CD4-positive, alpha-beta memory T cell (primary cell): ENCODE measurements at places on chromosomes 6 and 20. TPM values are rescaled to one million over a fixed set of nuclear protein-coding genes. Genes with fewer than 3 reads are reported as not detected.

- no peak for DNase-seq
These were observed 117.7 kb upstream of the CCDC28A start for GRCh38 chr6:138655828-138656227.

DNA sequence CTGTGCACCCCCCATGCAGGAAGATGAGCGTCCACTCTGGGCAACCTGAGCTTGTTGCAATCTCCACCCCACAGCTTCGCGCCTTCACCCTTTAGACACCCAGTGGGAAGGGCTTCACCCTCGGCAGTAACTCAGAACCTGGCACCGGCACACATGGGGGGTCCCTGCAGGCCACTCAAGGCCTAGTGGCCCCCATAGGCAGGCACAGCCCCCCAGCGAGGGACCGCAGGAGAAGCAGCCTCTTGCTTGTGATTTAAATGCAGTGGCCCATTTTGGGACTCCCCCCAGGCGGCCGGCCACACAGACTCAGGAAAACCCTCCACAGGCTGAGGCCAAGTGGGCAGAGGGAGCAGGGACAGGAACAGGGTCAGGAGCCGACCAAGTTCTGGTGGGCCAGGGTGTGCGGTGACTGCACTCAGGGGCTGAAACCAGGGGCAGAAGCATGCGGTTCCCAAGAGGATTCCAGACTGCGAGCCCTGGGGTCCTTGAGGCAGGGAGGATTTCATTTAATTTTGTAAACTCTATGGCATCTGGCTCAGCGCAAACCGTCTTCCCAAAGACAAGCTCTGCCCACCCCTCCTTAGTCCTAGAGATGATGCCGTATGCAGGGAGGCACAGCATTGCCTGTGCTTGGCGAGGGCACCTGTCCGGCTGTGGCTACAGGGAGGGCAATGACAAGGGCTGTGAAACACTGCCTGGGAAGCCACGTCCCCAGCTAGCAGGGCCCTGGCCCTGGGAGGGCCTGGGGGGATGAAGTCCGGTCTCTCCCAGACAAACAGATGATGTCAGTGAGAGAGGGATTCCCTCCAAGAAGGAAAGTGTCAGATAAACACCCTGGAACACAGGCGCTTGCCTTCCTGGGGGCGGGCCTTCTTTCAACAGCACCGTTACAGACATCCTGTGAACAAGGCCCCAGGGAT is 52.9 kb upstream of the GPR31 start:
- DNase-seq = no peak

DNA sequence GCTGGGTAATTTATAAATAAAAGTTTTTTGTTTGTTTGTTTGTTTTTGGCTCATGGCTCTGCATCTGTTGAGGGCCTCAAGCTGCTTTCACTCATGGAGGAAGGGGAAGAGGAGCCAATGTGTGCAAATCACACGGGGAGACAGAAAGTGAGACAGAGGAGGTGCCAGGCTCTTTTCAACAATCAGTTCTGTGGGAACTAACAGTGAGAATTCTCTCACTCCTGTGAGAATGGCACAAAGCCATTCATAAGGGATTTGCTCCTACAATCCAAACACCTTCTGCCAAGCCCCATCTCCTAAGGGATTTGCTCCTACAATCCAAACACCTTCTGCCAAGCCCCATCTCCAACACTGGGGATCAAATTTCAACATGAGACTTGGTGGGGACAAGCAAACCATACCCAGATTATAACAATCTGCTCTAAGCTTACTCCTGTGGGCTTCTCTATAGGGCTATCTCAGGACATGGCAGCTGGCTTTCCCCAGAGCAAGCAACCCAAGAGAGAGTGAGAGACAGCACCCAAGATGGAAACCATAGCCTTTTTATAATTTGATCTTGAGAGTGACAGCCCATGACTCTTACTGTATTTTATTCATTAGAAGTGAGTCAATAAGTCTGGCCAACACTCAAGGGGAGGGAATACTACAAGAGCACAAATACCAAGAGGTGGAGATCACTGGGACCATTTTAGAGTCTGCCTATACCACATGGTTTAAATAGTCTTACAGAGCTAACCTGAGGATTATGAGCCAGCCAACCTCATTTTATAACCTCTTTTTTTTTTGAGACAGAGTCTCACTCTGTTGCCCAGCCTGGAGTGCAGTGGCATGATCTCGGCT is 22.8 kb upstream of the LRRC1 start:
- DNase-seq = no peak

DNA sequence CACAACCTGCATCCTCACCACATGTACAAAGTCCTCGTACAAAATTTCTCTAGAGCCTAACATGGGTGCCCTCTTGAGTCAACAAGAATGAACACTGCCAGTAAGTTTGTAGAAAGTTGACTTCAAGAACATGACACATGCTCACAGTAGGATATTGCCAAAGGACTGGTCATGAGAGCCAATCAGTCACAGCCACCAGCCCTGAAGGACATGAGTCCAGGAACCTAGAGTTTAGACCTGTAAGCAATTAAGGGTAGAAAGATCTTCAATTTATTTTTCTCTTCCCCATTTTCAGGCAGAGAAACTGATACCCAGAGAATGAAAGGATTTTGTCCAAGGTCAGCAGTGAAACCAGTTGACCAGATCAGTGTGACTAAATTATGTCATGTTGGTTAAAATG is 96.1 kb downstream of the MAFB start:
- DNase-seq = no peak

GRCh38 chr20:57259938-57260921 is 6.2 kb downstream of the BMP7 start:
- no peak for DNase-seq

DNA sequence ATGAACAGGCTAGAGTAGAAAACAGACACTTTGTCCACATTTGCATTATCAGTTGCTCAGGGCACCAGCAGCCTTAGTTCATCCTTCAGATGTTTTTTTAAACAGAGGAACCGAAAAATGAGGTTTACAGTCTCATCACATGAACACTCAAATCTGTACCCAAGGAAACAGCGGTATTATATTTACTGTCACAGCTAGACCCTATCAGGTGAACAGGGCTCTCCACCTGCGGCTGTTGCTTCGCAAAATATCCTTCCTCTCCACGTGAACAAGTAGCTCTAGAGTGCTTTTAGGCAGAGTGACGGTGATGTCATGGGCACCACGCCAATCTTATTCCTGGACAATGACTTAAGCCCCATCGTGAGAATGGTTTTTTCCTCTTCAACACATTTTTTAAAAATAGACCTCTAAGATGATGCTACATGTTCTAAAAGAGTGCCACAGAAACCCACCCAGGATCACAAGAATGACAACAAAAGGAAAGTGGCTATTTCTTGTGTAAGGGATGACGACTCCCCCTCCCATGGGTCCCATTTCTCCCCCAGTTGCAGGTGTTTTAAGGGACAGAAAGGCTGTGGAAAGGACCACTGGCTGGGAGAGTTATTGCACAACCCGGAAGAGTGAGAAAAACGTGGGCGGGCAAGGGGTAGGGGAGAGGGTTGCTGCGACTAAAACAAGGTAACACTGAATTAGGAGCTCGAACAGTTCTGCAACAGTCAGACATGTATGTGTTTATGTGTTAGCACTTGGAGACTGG is 77.7 kb downstream of the EFHC1 start:
- no peak for DNase-seq

- DNase-seq = no peak
These were observed 26.5 kb downstream of the BCL2L1 start for GRCh38 chr20:31695849-31696804.

GRCh38 chr20:63969838-63970713 is at the start of gene ZNF512B:
TSS of gene ZNF512B (minus strand) at chr20:63969930. CDS start at chr20:63967950, 1,980 bp downstream.
- DNase-seq = peak; percentile 44

DNA sequence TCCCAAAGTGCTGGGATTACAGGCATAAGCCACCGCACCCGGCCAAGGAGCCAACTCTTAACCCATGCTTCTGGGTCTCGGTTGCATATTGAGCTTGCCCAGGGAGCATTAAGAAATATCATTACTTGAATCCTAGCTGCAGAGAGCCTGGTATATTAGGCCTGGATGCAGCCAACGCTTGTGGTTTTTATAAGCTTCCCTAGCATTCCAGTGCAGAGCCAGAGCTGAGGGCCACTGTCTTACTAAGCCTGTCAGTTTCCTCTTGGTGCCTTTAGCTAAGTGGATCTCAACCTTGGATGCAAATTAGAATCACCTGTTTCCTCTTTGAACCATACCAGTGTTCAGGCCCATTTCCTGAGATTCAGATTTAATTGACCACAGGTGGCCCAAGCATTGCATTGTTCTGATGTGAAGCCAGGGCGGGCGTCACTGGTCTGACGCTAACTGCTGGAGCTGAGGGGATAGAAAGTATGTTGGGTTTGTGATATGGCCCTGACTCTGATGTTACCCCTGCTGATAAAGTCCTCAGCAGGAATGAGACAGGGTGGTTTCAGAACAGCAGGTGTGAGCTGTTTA is 76.3 kb downstream of the BTBD3 start:
- DNase-seq = no peak

DNA sequence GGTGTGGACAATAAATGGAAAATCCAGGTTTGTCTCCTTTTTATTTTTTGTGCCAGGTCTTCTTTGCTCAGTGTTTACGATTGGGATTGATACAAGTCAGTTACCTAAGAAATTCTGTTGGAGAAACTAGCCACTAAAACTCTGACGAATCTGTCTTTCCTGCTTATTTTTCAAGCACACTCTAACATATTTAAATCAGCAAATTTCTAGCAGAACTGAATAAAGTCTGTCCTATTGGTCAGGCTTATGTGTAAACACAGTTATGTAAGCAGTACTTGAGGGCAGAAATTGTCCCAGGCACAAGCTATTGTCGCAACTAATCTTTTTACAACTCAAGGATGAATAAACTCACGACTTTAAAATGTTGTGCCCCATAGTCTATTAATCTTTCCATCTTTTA is 12.1 kb upstream of the EXOC2 start:
- DNase-seq = no peak

- no peak for DNase-seq
These were observed 13.7 kb upstream of the FAM83C start for GRCh38 chr20:35305682-35306556.

DNA sequence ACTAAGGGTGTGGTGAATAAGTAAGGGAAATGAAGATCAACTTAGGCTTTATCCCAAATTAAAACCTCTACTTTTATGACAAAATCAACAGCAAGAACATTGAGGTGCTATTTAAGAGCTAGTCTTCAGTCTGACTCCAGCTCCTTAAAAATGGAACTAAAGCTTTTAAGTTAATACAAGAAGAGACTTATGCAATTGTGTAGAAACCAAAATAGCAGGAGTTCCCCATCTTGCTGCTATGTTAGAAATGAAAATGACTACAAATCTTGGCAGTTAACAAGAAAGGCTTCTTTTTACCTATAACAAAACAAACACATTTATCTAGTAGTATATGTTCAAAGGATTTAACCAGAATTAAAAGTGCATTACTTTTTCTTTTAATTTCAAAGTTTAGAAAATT is 25.7 kb downstream of the HMGN3 start:
- DNase-seq = no peak

GRCh38 chr6:2055911-2056310 is 189.5 kb downstream of the GMDS start:
- no peak for DNase-seq

DNA sequence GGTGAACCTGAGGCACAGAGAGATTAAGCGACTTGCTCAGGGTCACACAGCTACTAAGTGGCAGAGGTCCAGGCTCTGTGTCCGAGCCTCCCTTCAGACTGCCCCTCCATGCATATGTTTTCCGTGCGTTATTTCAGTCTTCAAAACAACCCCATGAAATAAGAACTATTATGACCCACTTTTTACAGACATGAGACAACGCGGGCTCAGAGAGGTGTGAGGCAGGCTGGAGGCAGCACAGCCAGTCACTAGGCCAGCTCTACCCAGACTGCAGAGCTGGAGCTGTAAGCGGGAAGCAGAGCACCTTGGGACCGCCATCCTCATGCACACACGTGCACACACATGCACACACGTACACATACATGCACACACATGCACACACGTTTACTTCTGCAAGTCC is 62.3 kb downstream of the PSMG4 start:
- DNase-seq = no peak

- no peak for DNase-seq
These were observed 33.1 kb downstream of the ZNF451 start for GRCh38 chr6:57123111-57123510.

DNA sequence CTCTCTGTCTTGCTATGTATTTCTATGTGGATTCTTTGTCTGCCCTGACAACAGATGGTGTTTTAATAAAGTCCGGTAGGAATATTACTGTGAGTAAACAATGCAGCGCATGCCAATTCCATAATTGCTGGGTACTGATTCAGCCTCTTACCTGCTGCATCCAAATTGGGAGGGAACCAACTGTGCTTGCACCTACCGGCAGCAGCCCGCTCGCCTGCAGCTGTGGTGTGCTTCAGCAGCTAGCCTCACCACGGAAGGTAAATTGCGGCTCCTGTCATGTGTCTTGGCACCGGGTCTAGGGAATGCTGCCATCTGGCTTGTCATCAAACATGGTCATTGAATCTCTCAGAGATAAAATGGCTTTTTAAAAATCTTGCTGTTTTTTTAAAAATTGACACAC is 704.8 kb upstream of the SLC35B3 start:
- no peak for DNase-seq

DNA sequence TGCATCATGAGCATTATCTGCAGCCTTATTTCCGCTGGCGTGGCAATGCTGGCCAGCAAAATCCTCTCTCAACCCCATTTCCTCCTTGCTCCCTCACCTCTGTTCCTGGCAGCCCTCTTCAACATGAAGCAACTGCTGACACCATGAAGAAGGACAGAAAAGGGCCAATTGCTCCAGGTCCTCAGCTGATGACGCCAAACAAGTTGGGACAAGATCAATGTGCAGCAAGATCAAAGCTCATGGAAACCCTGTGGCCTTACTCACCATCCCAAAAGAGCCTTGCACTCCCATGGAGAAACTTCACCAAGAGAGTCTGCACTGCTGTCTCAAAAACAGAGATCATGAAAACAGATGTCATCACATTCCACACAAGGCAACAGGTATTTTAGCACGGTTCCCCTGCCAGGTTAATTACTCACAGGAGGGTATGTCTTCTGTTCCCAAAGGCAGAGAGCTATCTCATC is 7.4 kb downstream of the GFOD1 start:
- DNase-seq = no peak

DNA sequence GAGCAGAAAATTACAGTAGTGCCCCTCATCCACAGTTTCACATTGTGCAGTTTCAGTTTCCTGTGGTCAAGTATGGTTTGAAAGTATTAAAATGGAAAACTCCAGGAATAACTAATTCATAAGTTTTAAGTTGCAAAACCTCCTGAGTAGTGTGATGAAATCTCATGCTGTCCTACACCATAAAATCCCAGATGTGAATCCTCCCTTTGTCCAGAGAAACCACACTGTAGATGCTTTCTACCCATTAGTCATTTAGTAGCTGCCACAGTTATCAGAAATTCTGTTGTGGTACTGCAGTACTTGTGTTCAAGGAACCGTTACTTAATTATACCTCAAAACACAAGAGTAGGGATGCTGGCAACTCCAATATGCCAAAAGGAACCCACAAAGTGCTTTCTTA is 74.7 kb downstream of the PTCHD4 start:
- DNase-seq = no peak

Gene WFDC10B
- not detected for total RNA-seq

Gene PMEPA1
- 8.1 TPM for total RNA-seq

Gene BMP5
- total RNA-seq = not detected

Gene RIPPLY2
- total RNA-seq = not detected

Gene MLIP
- not detected for total RNA-seq

Gene SLC4A11
- 0.83 TPM for total RNA-seq
